ENCODE measurements at places on chromosomes 1 and 21.

DNA sequence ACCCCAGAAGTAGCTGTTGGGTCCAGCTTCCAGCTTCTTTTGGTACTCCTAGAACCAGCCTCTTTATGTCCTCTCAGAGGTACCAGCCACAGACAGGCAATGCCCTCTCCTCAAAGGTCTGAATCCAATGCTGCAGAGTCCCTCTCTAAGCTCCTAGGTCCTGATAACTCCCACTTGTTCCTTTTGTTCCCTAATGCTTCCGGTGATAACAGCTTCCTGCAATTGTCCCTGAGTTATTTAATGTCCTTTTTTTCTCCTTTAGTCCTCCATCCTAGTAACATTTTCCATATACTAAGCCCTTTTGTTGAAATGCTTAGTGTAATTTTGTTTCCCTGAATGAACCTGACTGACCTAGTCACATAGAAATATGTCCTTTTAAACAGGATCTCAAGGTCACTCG lies 201.7 kb upstream of the BEND5 start:
- DNase-seq = no peak

GRCh38 chr21:41321211-41321907 lies 4.8 kb downstream of the FAM3B start:
- DNase-seq = no peak

- no peak for DNase-seq
Observed at GRCh38 chr1:18108299-18109057, 880 bp downstream of the IGSF21 start.

DNA sequence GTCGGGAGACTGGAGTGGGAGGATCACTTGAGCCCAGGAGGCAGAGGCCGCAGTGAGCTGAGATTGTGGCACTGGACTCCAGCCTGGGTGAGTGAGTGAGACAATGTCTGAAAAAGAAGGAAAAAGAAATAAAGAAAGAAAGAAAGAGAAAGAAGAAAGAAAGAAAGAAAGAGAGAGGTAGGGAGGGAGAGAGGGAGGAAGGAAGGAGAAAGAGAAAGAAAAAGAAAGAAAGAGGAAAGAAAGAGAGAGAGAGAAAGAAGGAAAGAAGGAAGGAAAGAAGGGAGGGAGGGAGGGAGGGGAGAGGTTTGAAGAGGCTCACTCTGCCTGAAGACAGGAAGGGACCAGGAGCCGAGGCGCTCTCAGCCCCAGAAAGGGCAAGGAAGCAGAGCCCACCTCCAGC lies 4.8 kb upstream of the TCP10L start:
- DNase-seq = no peak

DNA sequence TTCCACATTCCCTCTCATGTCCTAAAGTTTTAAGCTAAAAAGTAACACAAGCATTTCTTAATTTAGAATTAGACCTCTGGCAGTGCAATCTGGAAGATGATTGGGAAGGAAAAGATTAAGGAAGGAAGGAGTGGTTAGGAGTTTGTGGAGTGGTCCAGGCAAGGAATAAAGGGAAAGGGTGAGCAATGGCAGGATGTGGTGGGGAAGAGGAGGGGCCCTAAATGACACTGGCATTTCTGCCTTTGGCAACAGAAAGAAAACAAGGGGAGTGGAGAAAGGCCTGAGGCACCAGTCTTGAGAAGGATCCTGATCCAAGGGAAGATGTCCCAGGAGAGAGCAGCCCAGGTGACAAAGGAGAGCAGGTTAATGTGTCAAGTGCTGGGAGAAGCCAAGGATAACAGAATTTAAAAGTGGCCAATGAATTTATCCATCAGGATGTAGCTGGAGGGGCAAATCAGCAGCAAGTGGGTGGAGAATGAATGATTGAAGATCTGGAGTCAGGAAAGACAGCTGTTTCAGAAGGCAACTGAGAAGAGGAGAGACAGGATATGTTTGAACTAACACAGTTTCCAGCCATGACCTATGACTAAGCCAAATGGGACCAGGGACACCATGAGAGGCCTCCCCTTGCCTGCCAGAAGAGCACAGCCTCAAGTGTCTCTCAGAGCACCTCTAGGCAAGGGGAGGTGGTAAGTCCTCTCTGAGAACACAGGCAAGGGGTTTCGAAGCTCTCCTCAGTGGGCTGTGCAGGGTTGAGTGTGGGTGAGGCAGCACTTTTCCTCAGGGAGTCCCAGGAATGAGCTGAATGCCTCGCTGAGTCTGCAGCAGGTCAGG lies 20.9 kb upstream of the LY9 start:
- no peak for DNase-seq

DNA sequence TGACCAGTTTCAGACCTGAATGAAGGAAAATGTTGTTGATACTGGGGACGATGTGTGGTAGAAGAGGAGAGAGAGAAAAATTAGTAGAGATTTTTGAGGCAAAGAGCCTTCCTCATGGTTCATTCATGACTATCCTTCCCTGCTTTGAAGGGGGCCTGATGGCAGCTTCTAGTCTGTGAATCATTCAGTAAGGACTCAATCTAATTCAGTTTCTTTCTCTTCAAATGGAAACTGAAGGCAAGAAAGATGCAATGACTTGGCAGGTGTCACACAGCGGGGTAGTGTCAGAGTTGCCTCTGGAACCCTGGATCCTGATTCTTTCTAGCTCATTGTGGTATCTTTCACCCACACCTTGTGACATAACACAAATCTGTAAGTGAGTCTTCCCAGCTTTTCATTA lies 14.9 kb upstream of the CD5L start:
- no peak for DNase-seq

DNA sequence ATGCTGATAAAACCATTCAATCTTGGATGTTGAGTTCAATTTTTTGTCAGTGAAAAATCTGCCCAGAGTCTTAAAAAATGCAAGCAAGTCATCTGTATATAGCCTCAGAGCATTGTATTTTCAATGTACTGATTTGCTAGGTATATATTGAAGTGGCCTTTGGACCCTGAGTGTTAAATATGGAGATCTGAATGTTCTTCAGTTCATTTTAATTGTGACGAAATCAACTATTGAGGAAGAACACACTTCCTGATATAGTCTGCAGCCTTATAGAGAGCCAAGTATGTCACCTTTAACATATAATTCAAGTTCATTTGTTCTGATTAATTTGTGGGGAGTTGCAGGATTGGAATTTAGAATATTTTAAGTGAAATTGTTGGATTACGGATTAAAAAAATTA lies 128.1 kb downstream of the ST6GALNAC3 start:
- no peak for DNase-seq
